ENCODE measurements at places on chromosomes 1 and 21.

GRCh38 chr1:87956072-87956471 lies 627.4 kb downstream of the LMO4 start:
- DNase-seq: no peak

DNA sequence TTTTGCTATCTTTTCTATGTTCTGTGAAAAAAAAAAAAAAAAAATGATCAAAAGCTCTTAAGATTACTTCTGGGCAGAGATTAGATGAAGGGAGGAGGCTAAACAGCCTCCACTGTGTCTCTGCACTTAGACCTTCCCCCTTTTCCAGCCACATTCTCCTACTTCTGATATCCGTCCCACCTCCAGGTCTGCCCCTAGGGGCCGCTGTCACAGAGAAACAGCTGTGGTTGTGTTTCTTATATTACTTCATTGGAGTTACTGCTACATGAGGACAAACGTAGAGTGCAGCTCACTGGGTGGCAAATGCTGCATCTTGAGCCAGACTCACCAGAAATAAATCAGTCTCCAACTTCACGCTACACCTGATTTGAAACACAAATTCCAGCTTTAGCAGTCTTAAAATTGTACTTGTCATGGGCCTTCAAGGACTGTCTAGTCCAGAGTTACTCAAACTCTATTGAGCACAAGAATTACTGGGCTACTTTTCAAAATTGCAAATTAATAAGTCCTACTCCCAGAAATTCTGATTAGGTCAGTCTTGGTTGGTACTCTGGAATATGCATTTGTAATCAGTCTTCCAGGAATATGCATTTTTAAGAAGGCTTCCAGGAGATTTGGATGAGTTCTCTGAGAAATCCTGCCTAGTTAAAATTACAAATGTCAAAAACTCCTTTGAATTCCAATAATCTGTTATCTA lies 125.2 kb upstream of the PTBP2 start:
- no peak for DNase-seq

GRCh38 chr1:224507771-224508523 lies 73.3 kb upstream of the WDR26 start:
- no peak for DNase-seq

DNA sequence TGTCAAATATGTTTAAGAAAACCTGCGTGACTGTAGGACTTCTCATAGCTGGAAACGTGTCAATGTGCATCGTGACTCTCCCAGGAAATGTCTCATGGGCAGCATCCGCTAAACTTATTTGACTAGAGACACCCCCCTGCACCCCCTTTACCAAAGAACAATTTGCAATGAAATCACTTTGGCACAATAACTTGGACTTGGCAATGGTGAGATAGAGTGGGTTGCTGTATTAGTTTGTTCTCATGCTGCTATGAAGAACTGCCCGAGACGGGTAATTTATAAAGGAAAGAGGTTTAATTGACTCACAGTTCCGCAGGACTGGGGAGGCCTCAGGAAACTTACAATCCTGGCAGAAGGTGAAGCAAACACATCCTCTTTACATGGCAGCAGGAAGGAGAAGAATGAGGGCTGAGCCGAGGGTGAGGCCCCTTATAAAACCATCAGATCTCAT lies 13.8 kb downstream of the CLDN14 start:
- DNase-seq: no peak

GRCh38 chr1:10664251-10664650 lies 132.2 kb downstream of the CASZ1 start:
- no peak for DNase-seq

Data from liver (tissue), 10 donors.